ENCODE measurements at places on chromosomes 12 and 14. TPM values are rescaled to one million over a fixed set of nuclear protein-coding genes. Genes with fewer than 3 reads are reported as not detected.

Gene CELA1
- total RNA-seq, result not detected

Gene TTC8
- total RNA-seq, result 10.3 TPM

Gene ISM2
- total RNA-seq, result not detected

Gene BCAT1
- 0.86 TPM for total RNA-seq

Gene APAF1
- total RNA-seq, result 6.7 TPM

Gene E2F7
- total RNA-seq, result 0.24 TPM

Gene TMEM63C
- not detected for total RNA-seq

Gene POTEM
- total RNA-seq, result not detected

Gene BRF1
- 15.6 TPM for total RNA-seq

Gene DIO2
- not detected for total RNA-seq

Gene RNF212B
- 0.49 TPM for total RNA-seq

Gene SMCO3
- total RNA-seq, result 0.53 TPM

Gene ARHGEF40
- total RNA-seq, result 35.8 TPM

Gene GPR162
- total RNA-seq, result 0.53 TPM

Gene NKX2-1
- total RNA-seq, result not detected
